Large intestine (tissue), 12 donors: ENCODE measurements at places on chromosomes 12 and 14.

GRCh38 chr14:89958966-89959365, 3.2 kb downstream of the TDP1 start:
- H3K4me1 ChIP-seq, result peaks cover 5% of the 10 kb centered on the region
- H3K27me3 ChIP-seq, result no peaks in the 10 kb centered on the region
- H3K27ac ChIP-seq, result no peak overlapping the region
- peaks cover 17% of the 10 kb centered on the region for H3K36me3 ChIP-seq

GRCh38 chr12:2236506-2237294, 183.9 kb downstream of the CACNA1C start:
- H3K27me3 ChIP-seq, result peaks cover 11% of the 10 kb centered on the region
- H3K4me3 ChIP-seq, result no peak overlapping the region
- H3K4me1 ChIP-seq, result no peaks in the 10 kb centered on the region
- no peak for DNase-seq

GRCh38 chr14:43145361-43145760, 1361.7 kb downstream of the FSCB start:
- H3K36me3 ChIP-seq, result no peaks in the 10 kb centered on the region
- H3K4me1 ChIP-seq, result no peaks in the 10 kb centered on the region
- H3K27me3 ChIP-seq, result no peaks in the 10 kb centered on the region

GRCh38 chr12:32615441-32615840, 63.7 kb upstream of the DNM1L start:
- peak; percentile 90 for DNase-seq
- H3K27me3 ChIP-seq, result no peaks in the 10 kb centered on the region
- no peak overlapping the region for H3K4me3 ChIP-seq
- peak overlapping the region; percentile 87 for H3K27ac ChIP-seq

GRCh38 chr12:58487678-58488161, 432.6 kb downstream of the LRIG3 start:
- no peaks in the 10 kb centered on the region for H3K36me3 ChIP-seq
- DNase-seq, result no peak
- no peak overlapping the region for H3K4me3 ChIP-seq
- no peaks in the 10 kb centered on the region for H3K4me1 ChIP-seq
- H3K27me3 ChIP-seq, result no peaks in the 10 kb centered on the region
